LHCN-M2 (cell line): ENCODE measurements at places on chromosomes 5 and 9.

DNA sequence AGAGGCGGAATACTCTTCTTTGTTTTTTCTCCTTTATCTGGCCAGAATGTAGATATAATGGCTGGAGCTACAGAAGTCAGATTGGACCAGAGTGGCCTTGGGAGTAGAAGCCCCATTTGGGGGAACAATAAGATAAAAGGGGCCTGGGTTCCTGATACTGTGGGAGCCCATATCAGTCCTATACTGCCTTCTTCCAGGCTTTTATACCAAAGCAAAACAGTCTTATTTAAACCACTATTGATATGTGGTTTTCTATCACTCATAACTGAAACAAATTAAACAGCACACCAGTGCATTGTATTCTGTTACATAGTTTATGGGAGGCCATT lies 14.3 kb downstream of the SPAAR start:
- no peak for DNase-seq

DNA sequence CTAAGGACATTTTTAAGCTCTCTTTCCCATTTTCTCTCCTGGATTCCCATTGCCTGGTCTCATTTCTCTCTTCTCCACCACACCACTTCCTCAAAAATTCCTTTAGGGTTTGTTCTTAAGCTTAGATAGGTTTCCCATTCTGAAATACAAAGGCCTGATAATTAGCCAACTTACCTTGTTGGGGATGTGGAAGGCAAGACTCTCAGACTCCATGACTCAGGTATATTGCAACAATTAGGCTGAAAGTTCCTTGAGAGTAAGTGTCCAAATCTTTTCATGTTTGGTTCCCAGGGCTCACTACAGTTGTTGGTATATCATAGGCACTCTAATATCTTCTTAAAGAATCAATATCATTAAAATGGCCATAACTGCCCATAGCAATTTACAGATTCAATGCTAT lies 43.6 kb downstream of the FXN start:
- no peak for DNase-seq

- peak; percentile 59 for DNase-seq
Observed at GRCh38 chr5:84450617-84451414, 66.1 kb upstream of the EDIL3 start.

GRCh38 chr5:177403792-177404640 lies 3.6 kb upstream of the PFN3 start:
- peak; percentile 74 for DNase-seq
